IMR-90 (cell line): ENCODE measurements at places on chromosomes 3 and 15. TPM values are rescaled to one million over a fixed set of nuclear protein-coding genes. Genes with fewer than 3 reads are reported as not detected.

The DPPA4 gene
- total RNA-seq, result not detected in 2 replicates

The THOC7 gene
- 25.8 and 51.7 TPM in 2 replicates for total RNA-seq

The EIF4E3 gene
- 0.72 and 0.83 TPM in 2 replicates for total RNA-seq

DNA sequence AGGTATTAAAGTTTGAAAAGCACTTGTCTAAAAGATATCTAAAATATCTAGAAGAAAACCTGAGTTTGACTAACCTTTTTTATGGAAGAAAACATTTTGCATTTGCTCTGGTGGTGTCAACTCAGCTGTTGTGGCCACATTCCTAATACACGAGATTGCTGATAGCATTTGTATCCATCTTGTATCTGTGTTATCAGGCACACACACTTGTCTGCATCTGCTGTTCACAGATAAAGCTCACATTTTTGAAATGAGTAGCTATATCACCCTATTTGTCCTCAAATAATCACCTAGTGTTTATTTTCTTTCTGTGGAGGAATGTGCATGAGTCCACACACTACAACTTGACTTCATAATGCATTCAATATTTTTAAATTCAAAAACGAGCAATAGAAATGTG, 632.3 kb upstream of the NR2F2 start:
- DNase-seq, result peak; percentile 35

DNA sequence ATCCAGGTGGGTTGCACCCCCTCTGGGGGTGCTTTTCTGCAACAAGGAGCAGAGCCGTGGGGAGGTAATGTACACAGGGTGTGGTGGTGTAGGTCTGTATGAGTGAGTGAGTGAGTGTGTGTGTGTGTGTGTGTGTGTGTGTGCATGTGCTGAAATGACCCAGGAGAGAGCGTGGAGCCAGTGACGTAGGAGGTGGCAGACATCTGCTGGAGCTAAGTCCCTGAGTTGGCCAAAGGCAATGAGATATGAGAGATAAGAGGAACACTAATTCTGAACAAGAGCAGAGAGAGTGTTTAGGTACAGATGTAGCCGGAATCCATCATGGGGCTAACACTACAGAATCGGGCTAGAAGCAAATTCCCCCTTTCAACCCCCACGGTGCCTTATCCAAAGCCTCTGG, 27.6 kb downstream of the BDH1 start:
- DNase-seq, result no peak

GRCh38 chr3:150177673-150178381, 207.1 kb upstream of the PFN2 start:
- peak; percentile 84 for DNase-seq

- no peak for DNase-seq
These were observed 74.2 kb upstream of the FBN1 start for GRCh38 chr15:48719668-48720067.
